HuH-7.5 (cell line): ENCODE measurements at places on chromosomes 5 and 9.

- no peak for DNase-seq
Measured at GRCh38 chr5:159995907-159996306, 13.0 kb upstream of the TTC1 start.

GRCh38 chr5:128053291-128053954, 30.1 kb upstream of the SLC12A2 start:
- DNase-seq, result no peak

- no peak for DNase-seq
Measured at GRCh38 chr5:160001457-160001856, 7.5 kb upstream of the TTC1 start.

- no peak for DNase-seq
Measured at GRCh38 chr5:180026734-180027458, 44.7 kb downstream of the RNF130 start.

DNA sequence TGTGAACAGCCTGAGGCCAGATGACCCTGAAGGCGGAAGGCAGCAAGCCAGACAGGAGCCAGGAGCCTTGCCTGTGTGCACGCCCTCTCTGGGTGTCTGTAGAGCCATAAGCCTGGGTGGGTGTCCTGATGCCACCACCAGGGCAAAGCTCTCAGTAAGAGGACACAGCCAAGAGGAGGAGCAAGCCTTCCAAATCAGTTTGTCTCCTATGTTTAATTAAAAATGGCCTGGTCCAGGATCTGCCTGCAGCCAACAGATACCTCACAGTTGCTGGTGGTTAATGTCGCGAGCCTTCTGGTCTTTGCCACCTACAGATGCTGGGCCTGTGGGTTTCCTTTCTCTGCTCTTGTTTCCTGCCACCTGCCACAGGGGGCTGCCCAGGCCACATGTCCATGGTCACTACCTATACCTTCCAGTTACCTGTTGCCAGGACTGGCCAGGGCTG, 56.9 kb downstream of the SYK start:
- DNase-seq, result no peak

GRCh38 chr5:86570427-86571083, 47.2 kb upstream of the COX7C start:
- DNase-seq, result peak; percentile 41

DNA sequence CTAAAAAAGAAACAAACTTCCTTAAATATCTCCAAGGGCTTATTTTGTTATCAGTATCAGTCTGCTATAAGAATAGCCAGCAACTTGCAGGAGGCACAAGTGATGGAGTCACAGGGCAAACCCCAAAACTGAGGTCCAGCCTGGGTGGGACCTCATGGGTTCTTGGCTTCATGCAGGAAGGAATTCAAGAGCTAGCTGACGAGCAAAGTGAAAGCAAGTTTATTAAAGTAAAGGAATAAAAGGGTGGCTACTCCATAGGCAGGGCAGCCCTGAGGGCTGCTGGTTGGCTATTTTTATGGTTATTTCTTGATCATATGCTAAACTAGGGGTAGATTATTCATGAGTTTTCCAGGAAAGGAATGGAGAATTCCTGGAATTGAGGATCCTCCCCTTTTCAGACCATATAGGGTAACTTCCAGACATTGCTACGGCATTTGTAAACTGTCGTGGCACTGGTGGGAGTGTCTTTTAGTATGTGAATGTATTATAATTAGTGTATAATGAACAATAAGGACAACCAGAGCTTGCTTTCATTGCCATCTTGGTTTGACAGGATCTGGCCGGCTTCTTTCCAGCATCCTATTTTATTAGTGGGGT, 231.9 kb downstream of the ADAMTSL1 start:
- DNase-seq, result no peak

DNA sequence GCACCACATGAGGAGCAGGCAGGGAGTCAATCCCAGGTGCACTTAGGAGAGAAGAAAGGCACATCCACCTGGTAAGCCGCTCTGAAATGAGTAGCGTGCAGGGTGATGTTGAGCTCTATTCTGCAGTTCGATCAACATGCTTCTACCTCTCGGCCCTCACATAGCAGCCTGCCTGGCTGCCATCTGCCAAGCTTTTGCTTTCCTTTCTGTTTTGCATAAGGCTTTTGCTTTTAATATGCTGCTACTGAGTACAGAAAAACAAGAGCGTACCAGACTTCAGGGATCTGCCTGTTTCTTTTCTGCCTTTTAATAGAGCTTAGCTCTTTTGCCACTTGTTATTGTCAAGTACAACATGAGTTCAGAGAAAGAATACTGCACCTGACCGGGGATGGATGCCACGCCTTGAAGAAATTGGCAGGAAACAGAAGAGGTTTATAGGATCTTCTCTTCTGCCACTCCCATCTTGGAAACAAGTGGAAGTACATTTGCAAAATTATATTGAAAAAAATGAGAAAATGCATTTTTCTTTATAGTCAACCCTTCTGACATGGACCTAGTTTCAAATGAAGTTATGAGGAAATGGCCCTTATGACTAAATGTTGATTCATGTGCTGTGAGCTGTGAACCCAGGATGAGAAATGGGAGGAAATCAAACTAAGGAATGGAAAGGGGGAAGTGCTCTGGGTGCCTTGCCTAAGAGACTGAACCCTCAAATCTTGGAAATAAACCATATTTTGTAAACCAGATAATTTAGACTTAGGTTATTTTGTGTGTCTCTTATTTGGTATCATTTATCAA, 4.0 kb upstream of the FCHO2 start:
- DNase-seq, result no peak

GRCh38 chr9:129629251-129629820, 3.4 kb downstream of the NTMT1 start:
- DNase-seq, result no peak

DNA sequence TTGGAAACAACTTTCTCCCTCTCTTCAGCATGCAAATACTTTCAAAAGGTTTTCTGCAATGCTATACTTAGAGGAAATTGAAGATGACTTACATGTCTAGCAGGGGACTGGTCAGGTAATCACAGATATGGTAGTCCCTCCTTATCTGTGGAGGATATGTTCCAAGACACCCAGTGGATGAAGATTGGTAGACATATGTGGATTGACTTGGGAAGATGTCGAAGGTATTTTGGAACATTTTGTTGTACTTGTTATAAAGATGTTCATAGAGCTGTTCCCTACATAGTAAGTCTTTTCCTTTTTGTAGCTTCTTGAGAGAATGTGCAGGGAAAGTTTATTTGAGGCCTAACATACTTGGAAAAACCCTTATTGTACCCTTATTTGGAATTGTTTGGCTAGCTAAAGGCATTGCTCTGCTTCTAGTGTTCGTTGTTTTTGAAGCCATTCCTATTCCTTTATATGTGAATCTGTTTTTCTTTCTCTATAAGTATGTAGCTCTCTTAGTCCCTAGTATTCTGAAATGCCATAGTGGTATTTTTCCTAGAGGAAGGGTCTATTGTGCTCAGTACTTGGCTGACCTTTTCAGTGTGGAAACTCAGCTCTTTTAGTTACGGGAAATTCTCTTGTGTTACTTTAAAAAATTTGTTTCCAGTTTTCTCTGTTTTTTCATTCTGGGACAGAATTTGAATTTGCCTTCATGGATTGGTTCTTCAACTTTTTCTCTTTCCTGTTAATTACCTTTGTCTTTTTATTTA, 25.7 kb downstream of the GPR151 start:
- no peak for DNase-seq

- DNase-seq, result no peak
Measured at GRCh38 chr5:179238628-179238970, 106.7 kb downstream of the ADAMTS2 start.

- no peak for DNase-seq
Measured at GRCh38 chr5:133253671-133254070, 201.9 kb downstream of the HSPA4 start.

- no peak for DNase-seq
Measured at GRCh38 chr5:157630341-157630740, 21.9 kb downstream of the SOX30 start.

GRCh38 chr5:179355976-179356974, 11.0 kb upstream of the ADAMTS2 start:
- DNase-seq, result no peak

GRCh38 chr9:82552784-82553183, 510.2 kb downstream of the RASEF start:
- no peak for DNase-seq

DNA sequence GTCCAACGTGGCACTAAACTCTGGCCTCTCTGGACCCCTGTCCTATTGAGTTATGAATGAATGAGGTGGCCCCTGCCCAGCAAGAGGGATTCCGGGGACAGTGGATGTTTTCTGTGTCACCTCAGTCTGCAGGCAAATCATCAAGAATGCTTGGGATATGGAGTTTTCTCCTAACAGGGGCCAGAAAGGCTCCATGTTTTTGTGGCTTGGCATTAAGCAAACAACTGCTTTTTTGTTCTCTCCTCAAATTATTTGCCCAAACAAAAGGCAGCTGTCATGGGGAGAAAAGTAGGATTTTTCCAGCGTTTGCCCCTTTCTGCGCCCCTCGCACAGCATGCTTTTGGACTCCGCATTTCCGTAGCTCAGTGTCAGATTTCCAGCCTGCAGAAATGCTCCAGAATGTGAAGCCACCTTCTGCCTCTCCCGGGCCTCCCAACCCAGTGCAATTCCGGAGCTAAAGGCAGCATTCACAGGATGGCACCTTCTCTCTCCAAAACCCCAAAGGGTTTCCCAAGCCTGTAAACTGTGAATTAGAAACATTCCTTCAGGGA, 553.3 kb downstream of the CCDC171 start:
- DNase-seq, result no peak
